Activated CD4-positive, alpha-beta T cell treated with anti-CD3 and anti-CD28 coated beads, Interleukin-2, Interleukin-6, amounts not matched to agents 100 ng/mL and 50 ng/mL, durations not matched to agents 16 hours and 8 hours (primary cell): ENCODE measurements at places on chromosomes 2 and 18.

- no peak for DNase-seq
These were observed 15.8 kb downstream of the DSC1 start for GRCh38 chr18:31146809-31147208.

GRCh38 chr2:134232461-134232860 lies 21.4 kb upstream of the MGAT5 start:
- DNase-seq = peak; percentile 35

- peak; percentile 8 for DNase-seq
These were observed 102.2 kb upstream of the CYP1B1 start for GRCh38 chr2:38178119-38178518.

DNA sequence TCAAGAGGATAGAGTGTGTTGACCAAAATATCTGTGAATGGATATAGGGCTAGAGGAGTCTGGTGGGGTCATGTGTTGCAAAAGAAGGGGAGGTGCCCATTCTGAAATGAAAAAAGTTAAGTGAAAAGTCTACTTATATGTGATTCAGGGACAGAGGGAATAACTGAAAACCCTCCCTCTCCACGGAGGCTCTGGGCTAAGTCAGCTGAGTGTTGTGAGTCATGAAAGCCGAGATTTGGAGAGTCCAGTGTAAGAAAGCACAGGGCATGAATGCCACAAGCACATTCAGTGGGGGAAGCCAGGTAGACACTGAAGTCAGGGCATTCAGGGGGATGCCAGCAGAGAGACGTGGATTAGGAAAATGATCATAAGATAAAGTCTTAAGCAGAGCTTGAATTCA lies 871.9 kb downstream of the TSN start:
- DNase-seq = no peak

DNA sequence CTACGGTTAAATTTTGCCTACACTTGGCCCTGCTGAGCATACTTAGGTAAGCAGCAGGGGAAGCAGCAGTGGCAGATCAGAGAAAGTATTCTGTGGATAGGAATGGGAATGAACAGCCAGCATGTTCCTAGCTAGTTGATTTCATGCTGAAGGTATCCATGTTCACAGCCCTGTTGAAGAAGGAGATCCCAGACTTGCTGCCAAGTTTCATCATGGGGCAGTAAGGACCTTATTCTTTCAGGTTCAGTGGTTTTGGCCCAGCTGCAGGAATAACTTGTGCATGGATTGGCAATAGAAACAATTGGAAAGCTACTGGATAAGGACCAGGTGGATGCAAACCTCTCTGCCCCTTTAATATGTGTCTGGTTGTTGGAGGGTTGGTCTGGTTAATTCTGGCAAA lies 98.2 kb upstream of the TMEM178A start:
- no peak for DNase-seq

DNA sequence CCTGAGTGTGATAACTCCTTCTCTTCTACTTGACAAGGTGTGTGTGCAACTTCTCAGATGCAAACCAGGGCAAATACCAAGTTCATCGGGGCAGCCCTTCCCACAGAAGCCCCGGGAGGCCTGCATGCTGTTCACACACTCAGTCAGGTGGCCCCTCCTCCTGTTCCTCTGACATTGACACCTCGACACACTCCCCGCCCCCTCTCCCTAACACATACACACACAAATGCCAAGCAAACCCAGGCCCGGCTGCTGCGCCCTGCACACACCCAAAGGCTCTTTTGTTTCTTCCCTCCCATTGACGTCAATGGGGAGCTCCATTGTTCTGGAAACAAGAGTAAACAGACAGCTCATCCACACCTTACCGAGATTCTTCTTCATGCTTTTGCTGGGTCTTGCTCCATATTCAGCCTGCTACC lies 1.7 kb upstream of the PER2 start:
- no peak for DNase-seq

DNA sequence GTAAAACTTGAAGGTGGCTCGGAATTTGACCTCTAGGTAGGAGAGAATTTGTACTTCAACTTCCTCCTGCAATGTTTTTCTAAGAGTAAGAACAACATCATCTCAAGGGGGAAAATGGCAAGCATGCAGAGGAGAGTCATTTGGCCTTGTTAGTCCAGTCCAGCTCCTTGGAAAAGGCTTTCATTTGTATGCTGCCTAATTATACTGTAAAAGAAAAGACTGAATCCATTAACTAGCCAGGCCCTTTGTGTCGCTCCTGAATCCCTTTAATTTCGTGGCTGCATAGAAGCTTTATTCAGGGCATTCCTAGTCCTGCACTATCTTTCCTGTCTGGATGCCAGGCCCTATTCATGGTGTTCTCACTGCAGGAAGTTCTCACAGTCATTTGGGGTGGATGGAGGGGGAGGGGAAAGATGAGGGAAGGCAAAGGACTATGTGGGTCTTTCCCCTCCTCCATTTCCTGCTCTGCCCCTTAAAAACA lies 36.0 kb downstream of the PHLPP1 start:
- no peak for DNase-seq

GRCh38 chr2:228268756-228269155 lies 87.3 kb upstream of the SPHKAP start:
- DNase-seq = no peak

DNA sequence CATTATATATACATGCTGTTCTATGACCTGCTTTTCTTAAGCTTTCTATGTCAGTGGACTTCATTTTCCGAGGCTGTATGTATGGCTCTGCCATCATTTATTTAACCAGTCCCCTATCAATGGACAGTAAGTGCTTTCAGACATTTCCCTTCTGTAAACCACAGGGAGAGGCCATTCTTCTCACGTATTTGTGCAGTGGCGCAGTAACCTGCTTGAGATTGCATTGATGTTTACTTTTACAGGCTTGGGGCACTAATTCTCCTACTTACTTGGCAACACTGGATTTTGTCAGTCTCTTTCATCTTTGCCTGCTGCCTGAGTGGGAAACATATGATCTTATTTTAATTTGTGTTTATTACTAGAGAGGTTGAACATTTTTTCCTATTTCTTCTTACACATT lies 52.1 kb downstream of the BOLA3 start:
- DNase-seq = no peak

DNA sequence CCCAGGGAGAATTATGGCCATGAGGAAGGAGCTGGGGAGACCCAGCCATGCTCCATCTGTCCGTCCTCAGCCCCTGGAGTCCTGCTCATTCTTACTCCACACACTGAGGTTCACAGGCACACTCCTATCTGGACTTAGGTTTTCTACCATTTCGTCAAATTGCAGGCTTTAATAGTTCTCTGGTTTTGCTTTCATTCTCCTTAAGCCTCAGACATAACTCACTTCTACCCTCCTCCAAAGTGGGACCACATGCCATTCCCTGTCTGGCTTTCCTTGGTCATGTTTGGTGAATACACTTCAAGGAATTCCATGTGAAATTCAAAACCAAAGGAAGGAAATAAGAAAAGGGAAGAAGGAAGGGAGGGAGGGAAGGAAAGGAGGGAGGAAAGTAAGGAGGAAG lies 115.7 kb downstream of the CMPK2 start:
- no peak for DNase-seq

- peak; percentile 73 for DNase-seq
These were observed at the start of gene GNAL for GRCh38 chr18:11688972-11689668. Gene GNAL (plus strand): TSS chr18:11689264. CDS start chr18:11689564, 300 bp downstream.
